Nephron progenitor cell (in vitro differentiated cells): ENCODE measurements at places on chromosomes 7 and 10.

DNA sequence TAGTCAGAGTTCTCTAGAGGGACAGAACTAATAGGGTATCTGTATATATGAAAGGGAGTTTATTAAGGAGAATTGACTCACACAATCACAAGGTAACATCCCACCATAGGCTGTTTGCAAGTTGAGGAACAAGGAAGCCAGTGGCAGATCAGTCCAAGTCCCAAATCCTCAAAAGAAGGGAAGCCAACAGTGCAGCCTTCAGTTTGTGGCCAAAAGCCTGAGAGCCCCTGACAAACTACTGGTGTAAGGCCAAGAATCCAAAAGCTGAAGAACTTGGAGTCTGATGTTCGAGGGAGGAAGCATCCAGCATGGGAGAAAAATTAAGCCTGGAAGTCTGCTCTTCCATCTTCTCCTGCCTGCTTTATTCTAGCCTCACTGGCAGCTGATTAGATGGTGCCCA lies 1107.2 kb upstream of the CELF2 start:
- DNase-seq = no peak

- no peak for DNase-seq
These were observed 19.1 kb upstream of the SOSTDC1 start for GRCh38 chr7:16484453-16485158.

GRCh38 chr7:35003679-35004303 lies 33.5 kb downstream of the DPY19L1 start:
- DNase-seq = peak; percentile 4

GRCh38 chr10:12829831-12830390 lies 171.6 kb downstream of the CCDC3 start:
- DNase-seq = no peak

DNA sequence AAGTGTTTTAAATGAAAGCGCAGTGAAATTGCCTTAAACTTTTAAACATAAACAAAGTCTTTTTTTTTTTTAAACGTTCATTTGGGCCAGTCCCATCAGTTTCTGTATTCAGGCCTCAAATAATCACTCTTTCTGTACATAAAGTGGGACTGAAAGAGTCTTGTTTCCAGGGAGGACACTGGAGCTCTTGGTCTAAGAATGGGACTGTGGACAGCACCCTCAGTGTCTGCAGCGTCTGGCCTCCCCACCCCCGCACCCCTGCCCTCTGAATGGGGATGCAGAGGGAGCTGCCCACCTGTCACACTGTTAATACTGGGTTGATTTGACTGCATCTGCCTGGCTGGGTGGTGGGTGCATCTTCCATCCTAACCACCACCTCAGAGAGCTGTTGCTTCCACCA lies 5.2 kb downstream of the ZNF365 start:
- DNase-seq = no peak

- DNase-seq = no peak
These were observed 3.2 kb upstream of the NCOA4 start for GRCh38 chr10:46033602-46034011.

GRCh38 chr7:66810716-66811115 lies 70.2 kb downstream of the RABGEF1 start:
- no peak for DNase-seq

DNA sequence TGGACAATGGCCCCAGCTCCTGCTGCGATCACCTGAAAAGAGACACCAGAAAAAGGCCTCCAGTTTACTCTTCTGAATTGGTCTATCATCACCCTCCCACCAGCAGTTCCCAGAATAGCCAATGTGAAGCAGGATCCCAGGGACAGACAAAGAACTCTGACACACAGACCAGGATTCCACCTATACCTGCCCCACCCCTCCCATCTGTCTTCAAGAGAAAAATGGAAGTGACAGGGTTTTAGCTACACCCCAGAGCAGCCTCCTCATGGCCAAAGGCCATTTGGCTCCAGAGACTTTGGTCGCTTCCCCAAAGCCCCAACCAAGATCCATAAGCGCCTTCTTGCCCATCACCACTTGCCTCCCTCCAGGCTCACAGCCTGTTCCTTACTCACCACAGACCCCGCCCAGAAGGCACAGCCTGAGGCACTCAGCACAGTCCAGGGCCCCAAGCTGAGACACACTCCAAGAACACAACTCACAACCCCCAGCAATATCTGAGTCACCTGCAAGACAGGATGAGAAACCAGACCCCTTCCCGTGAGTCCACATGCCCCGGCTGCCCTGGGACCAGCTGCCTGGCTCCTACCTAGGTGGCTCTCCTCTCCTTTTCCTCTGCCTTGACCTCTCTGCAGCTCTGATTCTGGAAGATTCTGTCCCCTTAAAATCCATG lies 6.5 kb downstream of the TMEM176B start:
- DNase-seq = no peak

DNA sequence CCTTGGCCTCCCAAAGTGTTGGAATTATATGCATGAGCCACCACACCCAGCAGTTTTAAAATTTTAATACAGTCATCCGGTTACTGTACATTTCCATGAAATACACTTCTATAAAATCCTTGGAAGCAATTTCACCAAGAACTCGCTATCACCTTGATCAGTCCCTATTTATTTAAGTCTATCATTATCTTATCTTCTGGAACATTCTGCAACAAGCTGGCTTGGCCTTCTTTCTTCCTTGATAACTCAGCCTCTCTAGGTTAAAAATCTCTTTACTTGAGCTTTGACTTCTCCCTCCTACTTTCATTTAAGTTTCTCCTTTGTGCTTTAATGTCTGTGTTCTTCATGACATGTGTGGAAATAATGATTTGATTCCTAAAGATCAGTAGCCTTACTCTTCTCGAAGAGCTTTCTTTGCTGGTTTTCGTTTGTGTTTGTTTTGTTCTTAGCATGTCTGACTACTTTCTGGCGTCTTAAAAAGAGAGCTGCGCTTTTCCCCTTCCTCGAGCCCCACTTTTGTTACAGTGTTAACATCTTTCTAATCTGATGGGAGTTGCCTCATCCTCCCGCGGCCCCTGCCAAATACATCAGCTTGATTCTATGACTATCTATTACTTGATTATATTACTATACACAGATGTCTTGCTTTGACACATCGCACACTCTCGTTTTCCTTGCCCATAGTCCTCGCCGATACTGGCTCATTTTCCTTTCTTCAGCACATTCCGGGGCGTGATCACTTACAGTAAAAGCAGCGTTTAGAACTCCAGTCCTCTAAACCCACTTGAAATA lies 11.1 kb upstream of the CALML5 start:
- no peak for DNase-seq

DNA sequence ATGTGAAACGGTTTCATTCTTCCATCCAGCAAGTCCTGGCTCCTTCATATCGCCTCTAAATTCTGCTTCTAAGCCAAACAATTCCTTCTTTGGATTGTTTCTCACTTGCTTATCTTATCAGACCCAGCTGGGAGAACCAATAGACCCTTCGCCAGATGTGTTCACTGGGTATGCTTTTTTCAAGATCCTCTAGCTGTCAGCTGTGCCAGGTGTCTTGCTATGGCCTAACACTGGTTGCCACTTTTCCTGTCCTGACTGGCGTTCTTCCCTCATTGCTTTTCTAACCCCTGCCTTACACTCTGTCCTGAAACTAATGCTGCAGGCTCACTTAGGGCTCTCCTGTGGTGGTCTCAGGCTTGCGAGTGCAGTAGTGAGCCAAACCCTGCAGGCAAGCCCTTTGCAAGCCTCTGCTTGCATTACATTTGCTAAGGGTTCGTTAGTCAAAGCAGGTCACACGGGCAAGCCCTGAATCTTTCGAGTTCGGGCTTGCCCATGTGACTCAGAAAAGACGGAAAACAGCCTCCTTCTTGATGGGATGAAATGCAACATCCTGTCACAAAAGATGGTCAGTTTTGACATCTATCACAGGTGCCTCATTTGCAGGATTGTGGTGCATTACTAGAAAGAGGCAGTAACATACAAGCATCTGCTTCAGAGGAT lies 92.8 kb downstream of the VWC2 start:
- no peak for DNase-seq

GRCh38 chr10:114223066-114223465 lies 16.0 kb upstream of the VWA2 start:
- DNase-seq = no peak

- no peak for DNase-seq
These were observed 720.1 kb downstream of the PARD3 start for GRCh38 chr10:34094961-34095360.

DNA sequence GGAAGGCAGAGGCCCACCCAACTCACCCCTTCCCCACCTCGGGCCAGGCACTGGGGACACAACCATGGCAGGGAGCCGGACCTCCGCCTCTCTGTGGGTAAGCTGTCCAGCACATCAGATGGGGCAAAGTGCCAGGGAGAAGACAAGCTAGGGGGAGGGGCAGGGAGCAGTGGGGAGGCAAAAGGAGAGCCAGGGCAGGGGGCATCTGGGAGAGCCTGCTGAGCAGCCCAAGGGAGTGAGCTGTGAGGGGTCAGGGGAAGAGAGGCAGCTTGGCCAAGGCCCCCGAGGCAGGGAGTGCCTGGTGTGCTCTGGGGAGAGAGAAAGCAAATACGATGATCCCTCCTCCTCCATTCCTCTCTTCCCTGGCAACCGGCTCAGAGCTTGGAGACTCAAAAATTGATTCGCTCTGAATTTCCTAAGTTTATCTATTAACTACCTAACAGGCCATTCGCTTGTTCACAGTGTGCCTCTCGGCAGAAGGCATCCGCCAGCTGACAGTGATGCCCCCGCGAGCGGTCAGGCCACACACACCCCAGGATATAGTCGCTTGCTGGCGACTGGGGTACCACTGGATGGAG lies 4.5 kb downstream of the CAMK2B start:
- DNase-seq = no peak

DNA sequence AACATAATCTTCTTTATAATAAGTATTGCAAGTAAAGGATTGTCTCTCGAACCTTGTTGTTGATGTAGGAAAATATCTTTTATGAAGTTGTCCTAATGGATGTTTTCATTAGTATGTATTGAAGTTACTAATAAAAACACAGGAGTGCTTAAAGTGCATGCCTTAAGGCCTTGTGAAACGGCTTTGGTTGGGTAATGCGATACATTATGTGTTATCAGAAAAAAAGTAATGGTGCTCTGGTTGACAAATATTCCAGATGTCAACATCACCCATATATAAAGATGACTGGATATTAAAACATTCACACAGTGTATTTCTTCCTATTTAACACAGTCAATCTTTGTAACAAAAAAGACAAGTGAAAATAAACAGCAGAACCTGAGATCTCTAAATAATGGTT lies 310.7 kb downstream of the PRKG1 start:
- no peak for DNase-seq

DNA sequence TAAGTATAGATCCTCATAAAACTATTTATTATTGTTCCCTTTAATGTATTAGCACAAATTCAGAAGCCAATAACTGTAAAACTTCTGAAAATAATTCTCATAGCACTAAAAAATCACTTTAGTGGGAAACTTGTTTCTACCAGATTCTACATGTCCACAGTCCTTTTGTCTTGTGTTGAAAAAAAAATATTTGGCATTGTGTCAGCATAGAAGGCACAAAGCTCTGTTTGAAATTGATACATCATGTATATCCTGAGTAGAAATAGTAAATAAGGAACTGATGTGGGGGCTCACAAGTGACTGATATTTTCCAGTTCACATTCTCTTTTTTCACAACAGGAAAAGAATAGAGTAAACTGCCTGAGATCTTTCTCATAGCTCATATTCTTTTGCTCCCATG lies 134.6 kb downstream of the GRM3 start:
- no peak for DNase-seq

GRCh38 chr10:130044067-130045061 lies 66.3 kb downstream of the C10orf143 start:
- no peak for DNase-seq

- no peak for DNase-seq
These were observed 1.5 kb downstream of the ACTR3B start for GRCh38 chr7:152760854-152761748.

GRCh38 chr7:5689118-5689517 lies 92.3 kb downstream of the RNF216 start:
- no peak for DNase-seq

DNA sequence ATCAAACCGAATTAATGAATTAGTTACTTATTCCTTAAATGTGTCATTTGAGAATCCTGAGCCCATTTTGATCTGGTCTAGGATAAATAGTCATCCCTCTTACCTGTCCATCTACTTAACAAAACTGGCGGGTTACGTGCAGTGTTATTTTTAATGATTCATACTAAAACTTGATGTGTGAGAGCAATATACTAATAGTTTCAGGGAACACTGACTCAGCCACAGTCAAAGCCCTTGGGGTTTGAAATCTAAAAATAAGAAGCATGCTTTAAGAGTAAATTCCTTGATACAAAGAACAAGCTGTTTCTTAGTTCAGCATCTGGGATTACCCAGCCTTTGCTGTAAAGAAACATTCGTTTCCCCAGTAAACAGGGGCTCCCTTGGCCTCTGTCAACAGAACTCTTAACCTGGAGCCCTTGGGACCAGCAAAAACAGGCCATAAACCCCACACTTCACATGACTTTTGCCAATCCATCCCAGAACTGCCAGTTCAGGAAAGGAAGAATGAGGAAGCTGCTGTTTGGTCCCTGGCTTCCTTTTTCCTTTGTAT lies 370.6 kb upstream of the IGFBP3 start:
- no peak for DNase-seq
